Stimulated activated CD8-positive, alpha-beta memory T cell treated with anti-CD3 and anti-CD28 coated beads, Interleukin-4, amount 100 ng/mL, for 1 hour (primary cell): ENCODE measurements at places on chromosomes 5 and 9.

DNA sequence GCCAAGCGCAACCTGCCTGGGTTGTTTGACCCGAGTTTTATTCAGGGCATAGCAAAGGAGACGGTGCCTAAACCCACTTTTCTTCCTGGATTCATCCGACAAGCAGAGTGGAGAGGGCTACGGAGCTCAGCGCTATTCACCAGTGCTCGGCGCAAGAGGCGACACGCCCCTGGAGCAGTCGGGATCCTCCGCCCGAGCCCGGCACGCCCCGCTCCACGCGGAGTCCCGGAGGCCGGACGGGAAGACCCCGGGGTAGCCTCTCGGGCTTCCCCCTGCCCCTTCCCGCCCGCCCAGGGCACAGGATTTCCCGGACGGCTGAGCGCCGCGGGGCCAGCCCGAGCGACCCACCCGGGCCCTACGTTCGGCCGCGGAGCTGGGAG is 427 bp downstream of the SERINC5 start:
- DNase-seq = no peak

- no peak for DNase-seq
Observed at GRCh38 chr5:98898743-98899142, 30.1 kb downstream of the CHD1 start.

DNA sequence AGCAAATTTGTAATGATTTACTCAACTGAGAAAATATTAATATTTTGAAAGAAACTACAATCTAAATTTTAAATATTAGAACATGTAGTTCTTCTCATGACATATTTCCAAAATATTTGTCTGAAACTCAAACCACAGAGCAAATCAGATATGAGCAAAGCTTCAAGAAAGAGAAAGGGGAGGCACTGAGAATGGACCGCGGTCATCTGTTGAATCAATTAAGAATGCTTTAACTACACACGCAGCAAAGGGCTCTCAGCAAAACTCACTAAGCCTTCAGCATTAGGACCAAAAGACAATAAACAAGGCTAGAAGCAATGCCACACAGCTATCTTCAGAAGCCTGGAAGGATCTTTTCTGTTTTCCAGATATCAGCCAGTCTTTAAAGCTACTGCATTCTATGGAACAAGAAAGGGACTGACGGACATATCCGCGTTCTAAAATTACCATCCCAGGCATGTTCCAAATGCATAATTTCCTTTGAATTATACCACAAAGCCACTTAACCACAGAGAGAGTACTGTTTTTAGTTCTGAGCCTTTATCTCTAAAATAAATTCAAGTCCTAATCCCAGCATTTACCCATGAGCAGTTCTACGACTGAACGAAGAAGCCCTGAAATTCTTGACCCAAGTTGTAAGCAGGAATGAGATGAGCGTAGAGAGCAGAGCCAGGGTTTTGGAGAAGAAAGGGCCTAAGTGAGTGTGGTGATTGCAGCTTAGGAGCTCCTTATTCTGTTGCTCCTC is 513.5 kb downstream of the AGTPBP1 start:
- DNase-seq = no peak

DNA sequence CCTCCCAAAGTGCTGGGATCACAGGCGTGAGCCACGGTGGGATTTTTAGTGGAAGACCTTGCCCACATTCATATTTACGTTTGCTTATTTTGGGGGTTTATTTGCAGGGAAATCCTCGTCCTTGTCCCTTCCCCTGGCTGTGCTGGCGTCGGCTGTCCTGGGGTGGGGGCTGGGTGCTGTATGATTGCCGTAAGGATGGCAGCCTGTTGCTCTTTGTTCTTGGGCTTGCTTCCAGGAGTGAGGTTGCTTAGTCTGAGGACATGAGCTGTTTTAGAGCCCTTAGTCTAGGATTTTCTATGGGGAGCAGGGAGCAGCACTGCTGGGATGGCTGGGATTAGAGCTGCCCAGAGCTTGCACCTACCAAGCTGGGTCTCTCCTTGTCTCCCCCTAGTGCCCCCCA is 85.8 kb upstream of the ASS1 start:
- no peak for DNase-seq

GRCh38 chr9:135376511-135377265 is 102.9 kb upstream of the PPP1R26 start:
- no peak for DNase-seq

GRCh38 chr9:109600142-109600541 is 102.0 kb upstream of the PTPN3 start:
- no peak for DNase-seq
